Right renal cortex interstitium (tissue), 3 donors: ENCODE measurements at places on chromosomes 11 and 22. TPM values are rescaled to one million over a fixed set of nuclear protein-coding genes. Genes with fewer than 3 reads are reported as not detected.

- DNase-seq, result no peak
These were observed 17.3 kb downstream of the TEAD1 start for GRCh38 chr11:12691473-12691872.

- no peak for DNase-seq
These were observed 6.0 kb upstream of the AHNAK start for GRCh38 chr11:62552485-62553079.

GRCh38 chr11:89583580-89583979, 92.4 kb upstream of the NOX4 start:
- no peak for DNase-seq

DNA sequence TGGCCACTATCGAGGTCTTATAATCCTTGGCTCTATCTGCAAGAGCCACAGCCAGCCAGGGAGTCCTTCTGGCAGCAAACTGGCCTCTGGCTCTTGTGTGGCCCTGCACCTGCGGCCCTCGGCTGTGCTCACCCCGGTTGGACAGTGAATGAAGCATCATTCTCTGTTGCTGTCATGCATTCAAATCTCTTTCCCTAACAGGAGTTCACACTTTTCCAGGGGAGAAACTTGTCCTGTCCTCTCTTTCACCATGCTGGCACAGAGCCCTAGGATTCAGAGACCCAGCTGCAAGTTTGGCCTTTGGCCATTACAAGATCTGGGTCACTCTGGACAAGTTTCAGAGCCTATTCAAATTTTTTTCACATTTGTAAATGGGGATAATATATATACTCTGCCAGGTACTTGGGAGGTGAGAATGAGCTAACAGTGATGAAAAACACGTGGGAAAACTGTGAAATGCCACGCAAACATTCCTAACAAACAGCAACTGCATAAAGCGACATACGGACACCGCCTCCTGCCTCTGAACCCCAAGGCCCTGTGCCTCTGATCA, 34.2 kb downstream of the TMEM184B start:
- DNase-seq, result no peak

The FAM227A gene
- 5.3 TPM for polyA plus RNA-seq

- DNase-seq, result no peak
These were observed 434 bp downstream of the BANF1 start for GRCh38 chr11:66002648-66003225.

The TSSK2 gene
- polyA plus RNA-seq, result not detected

GRCh38 chr11:78465169-78465942, 47.7 kb upstream of the GAB2 start:
- DNase-seq, result no peak

GRCh38 chr11:105137286-105137685, 2.3 kb downstream of the CARD18 start:
- no peak for DNase-seq

DNA sequence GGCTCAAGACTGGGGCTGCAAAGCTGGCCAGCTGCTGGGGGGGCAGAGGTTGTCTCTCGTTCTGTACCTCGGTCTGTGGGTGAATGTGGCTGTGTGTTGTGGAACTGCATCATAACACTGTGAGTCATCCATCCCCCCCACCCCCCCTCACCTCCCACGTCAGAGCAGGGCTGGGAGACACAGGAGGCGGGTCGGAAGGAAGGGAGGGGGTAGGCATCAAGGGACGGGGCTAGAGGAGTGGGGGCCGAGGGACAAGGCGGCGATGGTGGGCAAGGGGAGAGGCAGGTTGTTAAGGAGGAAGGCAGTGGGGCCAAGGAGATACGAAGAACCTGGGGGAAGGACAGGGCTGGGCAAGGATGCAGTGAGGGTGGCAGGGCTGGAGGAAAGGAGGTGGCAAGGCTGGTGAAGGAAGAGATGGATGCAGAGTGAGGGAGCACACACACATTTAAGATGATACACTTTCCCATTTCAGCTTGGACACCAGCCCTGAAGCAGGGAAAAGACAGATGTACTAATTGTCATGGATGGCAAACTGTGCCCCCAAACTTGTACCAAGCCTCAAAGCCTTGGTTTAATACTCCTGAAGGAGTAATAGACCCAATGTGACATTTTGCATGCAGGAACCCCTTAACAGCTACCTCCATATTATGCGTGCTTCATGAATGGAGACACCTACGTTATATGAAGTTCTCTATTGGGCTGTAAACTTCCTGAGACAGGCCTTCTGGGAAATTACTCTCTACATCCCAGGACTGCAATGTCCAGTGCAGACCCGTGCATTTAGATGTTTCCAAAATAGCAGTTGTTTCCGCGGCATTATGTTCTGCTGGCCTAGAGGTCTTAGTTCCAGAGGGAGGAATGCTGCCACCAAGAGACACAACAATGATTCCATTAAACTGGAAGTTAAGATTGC, at the start of gene YPEL4:
YPEL4 (minus strand) TSS at position 87 of the 913 bp plus-strand sequence. CDS start 2,805 bp downstream, outside the sequence.
- DNase-seq, result no peak

- DNase-seq, result no peak
These were observed 191.4 kb downstream of the TENM4 start for GRCh38 chr11:79249295-79249993.

GRCh38 chr11:31809857-31810778, 1.0 kb downstream of the PAX6 start:
- no peak for DNase-seq

- DNase-seq, result no peak
These were observed 757 bp upstream of the HINFP start for GRCh38 chr11:119120639-119121007.

DNA sequence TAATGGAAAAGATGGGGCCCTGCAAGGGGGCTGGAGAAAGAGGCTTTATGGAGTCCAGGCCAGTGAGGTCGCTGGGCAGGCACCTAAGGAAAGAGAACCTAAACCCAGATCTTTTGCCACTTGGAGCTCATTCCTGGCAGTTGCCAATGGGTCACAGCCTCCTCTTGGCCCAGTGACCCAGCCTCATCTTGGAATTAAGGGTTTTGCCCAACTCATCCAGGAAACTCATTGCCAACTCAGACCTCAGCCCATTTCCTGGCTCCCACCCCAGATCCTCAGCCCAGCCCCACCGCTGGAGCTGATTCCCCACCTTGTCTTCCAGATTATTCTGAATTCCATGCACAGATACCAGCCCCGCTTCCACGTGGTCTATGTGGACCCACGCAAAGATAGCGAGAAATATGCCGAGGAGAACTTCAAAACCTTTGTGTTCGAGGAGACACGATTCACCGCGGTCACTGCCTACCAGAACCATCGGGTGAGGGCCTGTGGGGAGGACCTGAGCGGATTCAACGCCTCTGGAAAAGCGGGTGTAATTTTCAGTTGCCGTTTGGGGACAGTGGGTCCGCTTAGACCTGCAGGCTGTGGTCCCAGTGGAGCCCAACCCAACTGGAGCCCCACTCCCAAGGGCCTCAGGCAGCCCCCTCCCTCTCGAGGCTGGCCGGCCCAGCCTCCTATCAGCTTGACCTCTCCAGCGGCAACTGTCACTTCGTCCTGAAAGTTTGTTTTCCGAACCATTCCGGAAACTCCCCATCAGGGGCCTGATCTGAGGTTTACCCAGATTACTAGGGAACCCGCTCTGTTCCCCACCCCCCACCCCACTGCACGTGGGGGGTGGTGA, 4.3 kb downstream of the TBX1 start:
- DNase-seq, result no peak

The SPON1 gene
- polyA plus RNA-seq, result 79.4 TPM

- peak; percentile 33 for DNase-seq
These were observed 28.8 kb upstream of the MOB2 start for GRCh38 chr11:1515082-1516060.

The CHKB gene
- 62.8 TPM for polyA plus RNA-seq

GRCh38 chr11:22405377-22405776, 67.2 kb downstream of the SLC17A6 start:
- no peak for DNase-seq

DNA sequence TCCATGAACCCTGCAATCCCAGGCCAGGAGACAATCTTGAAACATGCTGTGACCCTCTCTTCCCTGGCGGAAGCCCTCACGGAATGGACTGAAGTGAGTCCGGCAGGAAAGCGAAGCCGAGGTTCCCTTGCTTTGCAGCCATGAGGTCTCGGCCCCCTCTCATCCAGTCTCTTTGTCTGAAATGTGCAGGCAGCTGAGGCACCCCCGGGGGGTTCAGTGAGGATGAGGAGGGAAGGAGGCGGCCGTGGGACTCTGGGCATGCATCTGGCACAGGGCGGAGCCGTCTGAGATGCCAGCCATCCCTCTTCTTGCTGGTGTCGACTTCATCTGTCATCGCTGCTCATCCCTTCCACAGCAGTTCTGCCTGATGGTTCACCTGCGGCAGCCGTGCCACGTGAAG, 1485.7 kb downstream of the BRD1 start:
- no peak for DNase-seq

The C11orf87 gene
- 0.32 TPM for polyA plus RNA-seq

DNA sequence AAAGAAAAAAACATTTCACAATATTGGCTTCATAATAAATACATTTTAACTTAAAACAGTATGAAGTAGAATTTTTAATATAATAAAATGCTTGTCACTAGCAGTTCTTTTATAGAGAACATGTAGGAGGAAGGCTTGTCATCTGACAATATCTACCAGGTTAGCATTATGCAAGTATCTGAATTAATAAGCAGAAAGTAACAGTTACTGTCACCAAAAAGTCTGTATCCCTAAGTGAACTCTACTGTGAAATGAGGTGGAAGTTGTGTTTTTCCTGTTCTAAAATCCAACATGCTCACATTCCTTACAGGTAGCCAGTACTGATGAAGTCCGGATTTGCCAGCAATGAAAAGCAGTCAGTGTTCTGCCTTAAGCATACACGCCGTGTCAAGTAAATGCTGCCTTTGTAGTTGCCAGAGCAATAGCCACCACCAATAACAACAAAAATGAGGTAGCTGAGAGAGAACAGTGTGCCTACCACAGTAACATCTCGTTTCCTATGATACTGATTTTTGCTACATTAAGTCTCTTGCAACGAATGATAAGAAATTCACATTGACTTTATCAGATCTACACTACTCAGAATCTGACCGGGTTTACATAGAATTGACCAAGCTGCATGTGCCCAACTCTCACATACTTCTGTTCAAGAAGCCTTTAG, 95.5 kb downstream of the SIK3 start:
- no peak for DNase-seq

GRCh38 chr11:44627911-44628729, 62.7 kb downstream of the CD82 start:
- DNase-seq, result no peak

- peak; percentile 53 for DNase-seq
These were observed 58.2 kb downstream of the ACER3 start for GRCh38 chr11:76918941-76919386.

The OAF gene
- polyA plus RNA-seq, result 30.0 TPM

The JAM3 gene
- 49.2 TPM for polyA plus RNA-seq

DNA sequence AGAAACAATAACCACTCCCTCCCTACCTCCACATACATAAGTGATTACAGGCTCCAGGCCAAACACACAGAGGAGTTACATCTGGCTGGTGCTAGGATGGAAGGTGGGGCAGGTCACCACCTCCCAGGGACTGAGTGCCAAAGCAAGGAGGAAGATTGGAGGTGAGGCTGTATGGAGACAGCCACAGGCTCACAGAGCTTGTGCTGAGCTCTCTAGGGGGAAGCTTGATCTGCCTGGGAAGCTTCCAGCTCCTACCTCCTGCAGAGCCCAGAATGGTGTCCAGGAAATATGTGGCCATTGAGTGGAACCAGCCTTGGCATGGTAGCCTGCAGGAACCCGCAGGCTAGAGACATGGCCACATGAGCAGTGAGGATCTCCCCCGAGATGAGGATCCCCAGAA, 3.6 kb upstream of the MED15 start:
- DNase-seq, result no peak

The GNAZ gene
- polyA plus RNA-seq, result 4.6 TPM

GRCh38 chr11:68041617-68042218, 2.9 kb downstream of the TCIRG1 start:
- no peak for DNase-seq

The POU2AF3 gene
- polyA plus RNA-seq, result 9.1 TPM

DNA sequence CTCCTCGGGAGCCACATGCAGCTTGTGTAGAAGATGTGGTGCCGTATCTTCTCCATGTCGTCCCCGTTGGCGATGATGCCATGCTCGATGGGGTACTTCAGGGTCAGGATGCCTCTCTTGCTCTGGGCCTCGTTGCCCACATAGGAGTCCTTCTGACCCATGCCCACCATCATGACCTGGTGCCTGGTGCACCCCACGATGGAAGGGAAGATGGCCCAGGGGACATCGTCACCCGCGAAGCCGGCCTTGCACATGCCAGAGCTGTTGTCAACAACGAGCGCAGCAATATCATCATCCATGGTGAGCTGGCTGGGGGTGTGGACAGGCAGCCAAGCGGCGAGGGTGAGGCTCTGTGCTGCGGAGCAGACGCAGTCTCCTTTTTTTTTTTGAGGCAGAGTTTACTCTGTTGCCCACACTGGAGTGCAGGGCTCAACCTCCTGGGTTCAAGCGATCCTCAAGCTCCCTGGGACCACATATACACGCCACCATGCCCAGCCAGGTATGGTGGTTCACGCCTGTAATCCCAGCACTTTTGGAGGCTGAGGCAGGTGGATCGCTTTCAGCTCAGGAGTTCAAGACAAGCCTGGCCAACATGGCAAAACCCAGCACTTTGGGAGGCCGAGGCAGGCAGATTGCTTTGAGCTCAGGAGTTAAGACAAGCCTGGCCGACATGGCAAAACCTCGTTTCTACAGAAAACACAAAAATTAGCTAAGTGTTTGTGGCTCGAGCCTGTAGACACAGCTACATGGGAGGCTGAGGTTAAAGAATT, 17.3 kb upstream of the EP300 start:
- DNase-seq, result no peak

DNA sequence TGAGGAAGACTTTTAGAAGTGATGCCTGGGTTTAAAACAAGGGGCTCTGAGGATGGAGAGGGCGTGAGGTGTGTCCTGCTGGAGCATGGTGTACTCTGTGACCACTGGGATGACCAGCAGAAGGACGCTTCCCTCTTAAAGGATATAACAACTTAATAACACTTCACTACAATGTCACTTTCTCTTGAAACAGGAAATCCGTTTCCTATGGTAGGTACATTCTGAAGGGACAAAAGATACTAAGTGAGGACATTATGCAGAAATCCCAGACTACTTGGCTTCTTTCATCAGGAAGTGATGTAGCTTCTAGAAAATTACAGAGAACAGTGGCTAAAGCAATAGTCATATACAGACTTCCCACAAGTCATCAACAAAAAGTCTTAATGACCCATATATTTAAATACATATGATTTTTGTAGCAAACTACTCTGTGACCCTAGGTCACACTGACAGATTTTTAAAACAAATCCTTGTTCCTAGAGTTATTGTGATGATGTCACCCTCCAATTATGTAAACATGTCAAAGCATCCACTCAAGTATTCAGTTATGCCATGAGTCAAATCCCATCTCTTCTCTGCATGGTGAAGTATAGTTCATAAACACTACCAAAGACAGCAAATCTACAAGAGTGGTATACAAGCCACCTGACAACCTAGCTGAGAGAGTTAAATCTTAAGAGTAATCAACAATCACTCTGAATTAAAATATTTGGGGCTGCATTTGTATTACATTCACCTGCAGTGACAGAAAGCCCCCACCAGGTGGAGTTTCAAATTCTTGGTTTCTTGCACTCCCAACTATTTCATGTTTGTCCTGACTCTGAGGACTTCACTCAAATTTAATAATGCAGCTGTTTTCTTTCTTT, 32.8 kb downstream of the PITPNB start:
- DNase-seq, result no peak
